CMK (cell line): ENCODE measurements at places on chromosomes 1 and 21.

DNA sequence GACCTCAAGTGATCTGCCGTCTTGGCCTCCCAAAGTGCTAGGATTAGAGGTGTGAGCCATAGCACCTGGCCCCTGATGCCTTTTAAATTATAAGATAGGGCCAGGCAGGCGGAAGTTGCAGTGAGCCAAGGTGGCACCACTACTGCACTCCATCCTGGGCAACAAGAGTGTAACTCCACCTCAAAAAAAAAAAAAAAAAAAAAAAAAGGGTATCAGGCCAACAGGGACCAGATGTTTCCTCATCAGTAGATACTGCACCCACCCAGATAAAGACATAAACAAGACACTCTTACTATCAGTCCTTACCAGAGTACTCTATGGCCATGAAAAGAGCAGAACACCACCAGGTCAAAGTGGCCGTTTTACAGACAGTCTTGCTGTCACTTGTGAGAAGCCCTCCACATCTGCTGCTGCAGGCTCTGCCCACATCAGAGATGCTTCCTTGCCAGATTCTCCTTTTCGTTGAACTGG, 3.3 kb downstream of the C21orf58 start:
- DNase-seq, result peak; percentile 100

DNA sequence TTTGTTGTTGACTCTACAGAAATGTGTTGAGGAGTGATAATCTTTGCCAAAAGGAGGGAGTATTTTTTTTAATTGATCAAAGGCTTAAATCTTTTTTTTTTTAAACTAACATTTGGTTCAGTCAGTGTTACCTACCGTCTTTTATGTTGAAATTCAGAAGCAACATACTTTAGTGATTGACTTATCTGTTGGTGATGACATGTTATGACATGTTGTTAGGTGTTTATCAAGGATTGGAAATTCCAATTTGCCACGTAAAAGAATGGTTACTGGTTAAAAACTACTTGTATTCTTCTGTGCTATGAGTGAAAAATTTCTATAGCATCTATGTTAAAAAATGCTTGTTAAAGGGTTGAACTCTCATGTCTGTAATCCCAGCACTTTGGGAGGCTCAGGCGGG, 61.2 kb downstream of the DNM3 start:
- no peak for DNase-seq

DNA sequence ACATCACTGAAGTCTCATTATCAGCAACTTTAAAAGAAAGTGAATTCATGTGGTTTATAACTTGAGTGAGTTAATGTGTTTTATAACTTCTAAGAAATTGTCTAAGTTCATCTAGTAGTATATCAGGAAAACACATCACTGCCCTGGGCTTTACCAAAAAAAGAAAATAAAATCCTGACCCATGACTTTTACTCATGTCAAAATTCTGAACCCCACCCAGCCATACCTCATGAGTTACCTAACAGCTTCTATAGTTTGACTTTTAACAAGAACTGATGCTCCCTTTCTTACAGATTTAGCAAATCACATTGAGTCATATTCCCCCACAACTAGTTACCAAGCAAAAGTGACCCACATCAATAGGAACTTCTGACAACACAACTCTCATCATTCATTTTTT, 57.4 kb downstream of the ESRRG start:
- no peak for DNase-seq

DNA sequence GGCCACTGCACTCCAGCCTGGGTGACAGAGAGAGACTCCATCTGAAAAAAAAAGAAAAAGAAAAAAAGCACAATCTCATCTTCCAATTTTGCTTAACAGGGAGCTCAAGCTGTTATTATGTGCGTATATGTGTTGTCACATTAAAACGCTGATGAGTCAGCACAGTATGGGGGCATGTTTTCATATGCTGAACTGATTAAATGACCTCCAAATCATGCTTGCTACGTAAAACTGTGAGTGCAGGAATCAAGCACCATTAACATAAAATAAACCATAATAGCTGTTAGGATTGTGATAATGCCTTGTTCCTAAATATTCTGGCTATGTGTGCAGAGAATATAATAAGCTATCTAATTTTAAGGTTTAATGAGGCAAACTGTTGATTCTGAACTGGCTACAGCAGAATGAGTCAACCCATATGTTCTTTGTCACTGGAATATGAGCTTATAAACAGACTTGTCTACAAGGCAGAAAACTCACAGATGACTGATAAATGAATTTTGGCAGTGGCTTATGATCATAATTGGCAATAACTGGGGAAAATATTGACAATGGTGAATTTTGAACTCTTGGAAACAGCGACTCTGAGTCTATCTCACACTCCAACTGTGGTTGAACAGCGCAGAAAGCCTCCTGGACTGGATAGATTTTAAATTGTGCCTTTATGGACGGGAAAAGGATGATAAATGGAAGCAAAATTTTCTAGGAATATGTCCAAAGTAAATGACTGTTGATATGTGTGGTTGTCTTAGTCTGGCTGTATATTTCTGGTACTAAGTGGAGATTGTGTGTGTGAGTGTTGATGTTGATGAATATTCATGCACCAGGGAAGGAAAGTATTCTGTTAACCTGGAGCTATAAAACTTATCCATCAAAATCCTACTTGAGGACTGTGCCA, 75.5 kb downstream of the VCAM1 start:
- no peak for DNase-seq

DNA sequence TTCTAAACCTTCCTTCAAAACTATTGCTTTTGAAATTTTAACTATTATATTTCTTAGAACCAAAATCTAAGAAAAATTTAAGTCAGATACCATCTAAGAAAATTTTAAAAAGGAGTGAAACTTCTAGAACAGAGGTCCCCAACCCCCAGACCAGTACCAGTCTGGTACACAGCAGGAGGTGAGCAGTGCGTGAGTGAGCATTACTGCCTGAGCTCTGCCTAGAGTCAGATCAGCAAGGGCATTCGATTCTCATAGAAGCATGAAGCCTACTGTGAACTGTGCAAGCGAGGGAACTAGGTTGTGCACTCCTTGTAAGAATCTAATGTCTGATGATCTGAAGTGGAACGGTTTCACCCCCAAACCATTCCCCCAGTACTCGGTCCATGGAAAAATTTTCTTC, 106.7 kb downstream of the VAV3 start:
- no peak for DNase-seq

DNA sequence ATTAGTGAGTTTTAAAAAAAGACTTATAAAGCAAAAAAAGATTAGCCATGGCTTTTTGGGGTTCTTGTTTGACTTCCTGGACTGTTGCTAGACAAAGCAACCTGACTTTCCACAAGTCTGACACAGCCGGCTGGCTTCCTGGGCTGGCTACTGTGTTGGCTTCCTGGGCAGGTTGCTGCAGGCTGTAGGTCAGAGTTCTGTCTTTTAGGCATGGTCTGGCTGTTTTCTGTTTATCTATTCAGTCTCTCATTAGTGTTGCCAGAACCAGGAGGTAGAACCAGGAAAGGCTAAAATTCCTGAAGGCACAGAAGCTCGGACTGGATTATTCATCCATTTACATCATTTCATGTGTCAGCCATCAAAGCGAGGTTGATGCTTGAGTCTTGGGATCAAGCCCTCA, 88.6 kb upstream of the SLC35F3 start:
- DNase-seq, result no peak

- no peak for DNase-seq
Observed at GRCh38 chr1:230156068-230156467, 89.0 kb downstream of the GALNT2 start.

DNA sequence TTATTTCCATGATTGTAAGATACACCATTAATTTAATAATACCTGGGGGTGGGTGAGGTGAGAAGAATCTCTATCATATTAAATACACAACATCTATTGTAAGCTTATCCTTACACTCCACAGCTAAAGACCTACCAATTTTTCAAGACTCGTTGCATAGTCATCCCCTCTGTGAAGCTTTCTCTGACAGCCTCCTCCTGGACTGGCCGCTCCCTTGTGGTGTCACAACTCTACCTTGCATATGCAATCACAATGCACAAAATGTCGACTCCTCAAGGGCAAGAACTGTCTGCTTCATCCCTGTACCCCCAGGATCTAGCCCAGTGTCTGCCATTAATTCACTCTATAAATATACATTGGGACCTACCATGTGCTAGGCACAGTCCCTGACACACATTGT, 2.4 kb upstream of the PTGFRN start:
- no peak for DNase-seq

DNA sequence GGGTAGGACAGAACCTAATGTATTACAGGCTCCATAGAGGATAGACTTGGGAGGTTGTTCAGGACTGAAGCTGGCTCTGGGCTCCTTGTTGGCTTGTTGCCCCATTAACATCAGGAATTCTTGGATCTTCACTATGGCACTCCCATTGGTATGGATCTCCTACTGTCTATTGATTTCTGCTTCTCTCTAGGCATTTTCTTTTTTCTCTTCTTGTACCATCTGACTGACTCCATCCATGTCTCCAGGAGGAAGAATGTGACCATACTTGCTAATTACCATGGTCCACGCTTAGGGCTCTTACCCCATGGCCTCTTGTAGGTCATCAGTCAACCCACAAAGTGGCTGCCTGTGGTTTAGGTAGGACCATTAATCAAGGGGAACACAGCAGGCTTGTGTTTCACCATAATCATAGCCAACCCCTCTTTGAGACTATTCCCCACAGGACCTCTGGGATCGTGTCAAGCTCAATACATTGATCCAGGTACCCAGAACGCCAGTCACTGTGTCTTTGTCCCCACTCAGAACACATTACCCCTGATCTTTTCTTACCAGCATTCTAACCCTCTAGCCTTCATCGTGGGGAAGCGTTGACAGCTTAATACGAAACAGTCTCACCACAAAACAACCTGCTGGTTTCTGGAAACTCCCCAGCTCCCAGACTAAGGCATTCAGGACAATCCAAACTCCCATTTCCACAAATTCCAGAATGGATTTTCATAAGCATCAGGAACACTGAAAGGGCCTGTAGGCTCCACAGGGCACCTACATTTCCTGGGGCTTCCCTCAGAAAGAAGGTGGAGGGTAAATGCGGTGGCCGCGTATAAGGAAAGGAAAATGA, 97.1 kb downstream of the ETS2 start:
- DNase-seq, result no peak

DNA sequence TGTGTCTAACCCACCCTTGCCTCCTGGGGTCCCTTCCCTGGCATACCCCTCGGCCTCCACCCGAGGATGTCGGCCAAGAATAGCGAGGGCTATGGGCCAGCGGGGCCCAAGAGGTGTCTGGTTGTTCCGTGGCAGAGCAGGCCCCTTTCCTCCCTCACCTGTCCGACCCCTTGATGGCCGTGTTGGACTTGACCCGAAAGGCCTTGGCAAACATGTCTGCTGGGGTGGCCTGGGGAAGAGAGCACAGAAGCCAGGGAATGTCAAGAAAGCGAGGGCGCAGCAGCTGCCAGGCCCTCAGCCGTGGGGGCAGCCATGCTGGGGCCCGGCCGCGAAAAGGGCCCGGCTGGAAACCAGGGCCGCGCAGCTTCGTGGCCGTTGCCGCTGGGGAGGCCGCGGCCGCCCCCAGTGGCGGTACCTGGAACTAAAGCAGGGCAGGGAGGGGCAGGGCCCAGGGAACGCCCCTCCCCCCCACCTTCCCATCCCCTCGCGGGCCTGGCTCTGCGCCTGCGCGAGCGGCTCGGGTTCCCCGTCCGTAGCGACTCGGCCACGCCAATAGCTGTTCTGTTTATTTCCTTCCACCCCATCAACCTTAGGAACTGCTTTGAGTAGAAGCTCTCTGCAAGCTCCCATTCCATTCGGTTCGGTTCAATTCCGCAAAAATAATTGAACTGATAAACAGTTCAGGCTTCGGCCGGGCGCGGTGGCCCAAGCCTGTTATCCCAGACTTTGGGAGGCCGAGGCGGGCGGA, at the start of gene EIF2D:
Gene EIF2D (minus strand): TSS at position 337 of the 748 bp plus-strand sequence. CDS start 123 bp downstream, at position 214.
- DNase-seq, result peak; percentile 81
